Stimulated activated CD8-positive, alpha-beta memory T cell treated with anti-CD3 and anti-CD28 coated beads, Interleukin-15, amount 100 ng/mL, for 4 hours (primary cell): ENCODE measurements at places on chromosomes 1 and 21.

- no peak for DNase-seq
Measured at GRCh38 chr1:168717906-168718891, 10.8 kb downstream of the DPT start.

- no peak for DNase-seq
Measured at GRCh38 chr1:205975387-205975998, 27.7 kb downstream of the RAB7B start.

- no peak for DNase-seq
Measured at GRCh38 chr1:204904228-204904810, 33.7 kb downstream of the NFASC start.

DNA sequence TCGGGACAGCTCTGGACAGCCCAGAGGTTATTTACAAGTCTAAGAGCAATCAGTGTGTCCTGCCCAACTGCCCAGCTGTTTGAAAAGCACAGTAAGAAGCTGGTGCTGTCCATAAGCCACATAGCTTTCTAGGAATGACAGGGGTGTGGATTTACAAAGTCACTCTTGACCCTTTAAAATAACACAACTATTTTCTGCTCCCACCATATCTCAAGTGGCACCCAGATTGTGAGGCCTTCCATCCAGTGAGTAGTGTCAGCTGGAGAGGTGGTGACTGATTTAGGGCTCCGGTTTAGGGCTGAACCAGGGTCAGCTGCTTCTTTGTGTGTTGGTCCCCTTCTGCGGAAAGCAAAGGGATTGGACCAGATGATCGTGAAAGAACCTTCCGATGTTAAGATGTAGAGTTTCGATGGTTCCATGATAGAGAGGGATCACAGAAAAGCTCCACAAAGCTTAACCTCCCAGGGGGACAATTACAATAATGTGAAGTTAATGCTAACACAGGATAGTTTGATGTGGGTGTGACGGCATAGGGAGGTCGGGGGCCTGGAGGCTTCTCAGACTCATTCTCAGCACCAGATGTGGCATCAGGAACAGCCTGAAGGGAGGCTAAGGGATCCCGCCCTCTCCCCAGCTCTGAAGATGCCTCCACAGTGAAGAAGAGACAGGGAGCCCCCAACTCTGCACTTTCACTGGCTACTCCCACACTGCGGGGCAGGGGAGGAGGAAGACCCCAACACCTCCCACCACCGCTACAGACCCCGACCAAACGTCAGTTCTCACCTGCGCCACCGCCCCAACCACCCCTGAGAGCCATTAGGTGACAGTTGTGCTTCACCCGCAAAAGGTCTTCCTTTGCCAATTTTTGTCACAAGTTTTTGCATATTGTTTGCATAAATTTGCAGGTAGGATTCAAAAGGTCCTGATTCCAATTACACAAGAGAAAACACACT, 40.6 kb downstream of the LRRC3 start:
- no peak for DNase-seq

- no peak for DNase-seq
Measured at GRCh38 chr1:162736184-162736583, 54.3 kb upstream of the HSD17B7 start.
